Stimulated activated CD4-positive, alpha-beta T cell treated with anti-CD3 and anti-CD28 coated beads, Interleukin-12 subunit alpha, Interleukin-12 subunit beta, amount 100 ng/mL, for 24 hours (primary cell): ENCODE measurements at places on chromosomes 7 and 10.

GRCh38 chr7:159253657-159254056 lies 109.0 kb upstream of the VIPR2 start:
- no peak for DNase-seq

GRCh38 chr10:96996275-96996965 lies 164.3 kb downstream of the LCOR start:
- DNase-seq, result no peak

DNA sequence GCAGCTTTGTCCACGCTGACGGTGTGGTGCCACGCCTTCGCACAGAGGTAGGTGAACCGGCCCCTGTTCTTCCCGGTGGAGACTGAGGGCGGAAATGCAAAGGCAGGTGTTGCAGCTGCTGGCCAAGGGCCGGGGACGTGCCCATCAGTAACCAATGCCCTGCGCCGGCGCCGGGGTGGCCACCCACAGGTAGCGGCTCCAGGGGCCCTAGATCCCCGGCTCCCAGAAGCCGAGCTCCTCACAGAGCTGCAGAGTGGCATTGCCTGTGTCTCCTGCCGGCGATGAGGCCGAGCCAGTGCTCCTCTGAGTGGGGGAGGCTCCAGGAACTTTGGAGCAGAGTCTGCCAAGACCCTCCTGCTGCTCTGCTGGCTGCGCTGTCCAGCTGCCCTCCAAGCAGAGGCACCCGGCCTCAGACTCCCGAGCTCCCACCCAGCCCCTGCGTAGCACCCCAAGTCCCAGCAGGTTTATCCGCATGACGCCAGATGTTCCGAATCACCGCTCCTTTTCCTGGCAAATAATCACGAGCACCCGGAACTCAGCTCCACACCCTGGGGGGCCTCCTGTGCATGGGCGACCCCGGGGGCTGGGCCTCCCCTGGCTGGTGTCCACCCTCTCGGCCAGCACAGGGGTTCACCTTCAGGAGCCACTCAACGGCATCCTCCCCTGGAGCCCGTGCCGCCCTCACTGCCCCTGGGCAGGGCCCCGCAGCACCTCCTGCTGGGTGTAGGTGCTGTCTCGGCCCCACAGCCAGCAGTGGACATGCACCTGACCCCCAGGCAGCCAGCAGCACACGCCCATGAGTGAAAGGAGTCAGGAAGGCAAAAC lies 22.1 kb downstream of the CFAP46 start:
- DNase-seq, result no peak

GRCh38 chr7:113289140-113289740 lies 170.9 kb upstream of the SMIM30 start:
- DNase-seq, result no peak

DNA sequence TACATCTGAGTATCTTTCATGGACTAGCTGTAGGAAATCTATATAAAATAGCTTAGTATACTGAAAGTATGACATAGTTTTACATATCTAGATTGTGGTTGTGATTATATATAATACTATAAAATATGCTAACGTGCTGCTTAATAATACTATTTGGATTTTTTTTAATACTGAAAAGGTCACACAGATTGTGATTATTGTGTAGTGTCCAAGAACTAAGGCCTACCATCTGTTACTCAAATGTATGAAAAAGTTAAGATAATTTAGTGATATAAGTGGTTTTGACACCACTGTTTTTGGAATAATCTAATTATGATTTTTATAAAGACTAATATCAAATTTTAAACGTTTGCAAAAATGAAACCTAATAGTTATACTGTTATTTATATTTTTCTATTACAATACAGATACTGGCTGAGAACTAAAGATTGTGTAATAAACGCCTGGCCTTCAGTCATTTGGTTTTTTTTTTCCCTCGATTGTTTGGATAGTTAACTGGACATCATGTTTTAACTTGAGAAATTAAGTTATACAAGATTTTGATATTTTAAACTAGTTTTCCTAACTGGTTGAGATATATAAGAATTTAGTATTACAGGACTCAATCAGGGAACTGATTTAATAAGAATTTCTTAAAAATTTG lies 12.6 kb downstream of the PTEN start:
- DNase-seq, result no peak

DNA sequence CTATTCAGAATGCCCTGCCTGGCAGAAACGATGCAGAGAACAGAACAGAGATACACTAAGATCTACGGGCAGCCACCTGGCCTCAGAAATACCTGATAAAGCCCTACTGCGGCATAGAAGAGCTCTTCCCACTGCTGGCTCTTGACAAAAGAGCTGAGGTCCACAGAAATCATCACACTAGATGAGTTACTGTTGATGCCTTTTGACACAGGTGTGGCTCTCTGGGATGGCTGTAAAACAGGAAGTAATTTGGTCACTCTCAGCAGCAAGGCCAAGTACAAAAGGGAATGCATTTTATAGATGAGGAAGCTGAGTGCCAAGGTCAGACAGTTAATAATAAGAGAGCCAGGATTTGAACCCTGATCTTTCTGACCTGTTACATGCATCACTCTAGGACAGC lies 35.0 kb upstream of the ACSL5 start:
- no peak for DNase-seq

GRCh38 chr10:104139221-104139620 lies 17.2 kb downstream of the SFR1 start:
- DNase-seq, result no peak

DNA sequence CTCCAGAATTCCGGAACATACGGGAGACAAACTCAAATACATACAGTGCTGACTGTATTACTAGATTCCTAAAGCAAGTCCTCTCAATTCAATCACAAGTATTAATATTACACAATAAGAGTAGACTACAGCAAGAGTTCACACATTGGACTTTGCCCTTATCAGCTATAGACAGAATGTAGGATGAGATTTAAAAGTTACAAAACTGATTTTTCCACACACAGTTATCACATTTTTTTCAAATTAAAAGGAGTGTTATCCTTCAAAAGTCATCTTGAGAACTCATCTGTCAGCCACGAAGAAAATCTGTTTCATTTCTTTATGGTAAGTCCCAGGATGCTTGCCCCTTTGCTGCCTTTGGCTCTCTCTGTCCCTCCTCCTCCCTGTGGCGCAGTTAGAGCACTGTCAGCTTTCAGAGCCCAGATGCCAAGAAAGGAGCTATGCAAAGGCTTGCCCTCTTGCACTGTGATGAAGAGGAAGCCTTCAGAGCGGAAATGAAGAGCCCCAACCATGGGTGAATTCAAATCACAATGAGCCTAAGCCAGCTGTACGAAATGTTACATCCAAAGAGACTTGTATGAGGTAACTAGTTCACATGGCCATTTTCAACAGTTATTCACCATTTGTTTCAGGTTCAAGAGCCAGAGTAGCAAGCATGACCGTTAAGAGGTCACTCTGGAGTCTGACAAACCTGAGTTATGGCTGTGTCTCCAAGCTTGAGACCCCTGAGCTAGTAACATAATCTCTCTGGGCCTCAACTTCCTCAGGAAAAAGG lies 10.7 kb downstream of the NCOA4 start:
- DNase-seq, result no peak

- no peak for DNase-seq
These were observed 16.4 kb downstream of the GHRHR start for GRCh38 chr7:30980194-30980593.

- DNase-seq, result no peak
These were observed 32.0 kb upstream of the ABCB4 start for GRCh38 chr7:87507446-87507845.

DNA sequence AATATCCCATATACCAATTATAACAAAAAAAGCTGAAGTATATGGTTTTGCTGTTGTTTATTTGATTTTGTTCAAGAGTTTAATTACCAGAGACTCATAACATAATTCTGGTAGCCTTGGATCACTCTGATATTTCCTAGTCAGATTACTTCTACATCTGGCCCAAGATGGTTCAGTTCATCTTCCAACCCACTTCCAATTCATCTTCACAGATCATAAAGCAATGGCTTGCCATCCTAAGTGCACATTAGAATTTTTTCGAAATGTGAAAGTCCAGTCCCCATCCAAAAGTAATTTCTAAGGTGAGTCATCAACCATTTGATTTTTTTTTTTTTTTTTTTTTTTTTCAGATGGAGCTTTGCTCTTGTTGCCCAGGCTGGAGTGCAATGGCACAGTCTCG lies 8.0 kb upstream of the HIBADH start:
- no peak for DNase-seq
